ENCODE measurements at places on chromosomes 3 and 15.

- no peak for DNase-seq
Measured at GRCh38 chr15:75030023-75030413, 6.6 kb downstream of the PPCDC start.

GRCh38 chr3:78112291-78113010 is 1072.6 kb downstream of the ROBO2 start:
- DNase-seq: no peak

GRCh38 chr3:59313365-59313764 is 263.5 kb upstream of the CFAP20DC start:
- peak; percentile 19 for DNase-seq

- DNase-seq: no peak
Measured at GRCh38 chr3:150556792-150557191, 10.2 kb downstream of the EIF2A start.

DNA sequence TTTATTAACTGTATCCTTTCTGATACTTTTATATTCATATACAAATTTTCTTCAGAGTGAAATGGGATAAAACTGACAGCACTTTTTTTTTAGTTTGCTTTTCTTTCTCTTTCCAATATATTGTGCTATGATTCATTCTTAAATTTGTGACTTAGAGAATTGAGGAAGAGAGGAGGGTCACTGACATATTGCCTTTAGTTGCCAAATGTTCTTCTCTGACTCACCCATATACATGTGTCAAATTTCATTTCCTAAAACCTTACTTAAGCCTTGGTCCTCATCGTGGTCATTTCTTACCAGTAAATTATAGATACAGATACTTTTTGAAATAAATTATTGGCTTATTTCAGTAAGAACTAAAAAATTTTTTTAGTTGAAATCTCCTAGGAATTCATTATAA is 53.9 kb downstream of the CLASP2 start:
- DNase-seq: no peak

DNA sequence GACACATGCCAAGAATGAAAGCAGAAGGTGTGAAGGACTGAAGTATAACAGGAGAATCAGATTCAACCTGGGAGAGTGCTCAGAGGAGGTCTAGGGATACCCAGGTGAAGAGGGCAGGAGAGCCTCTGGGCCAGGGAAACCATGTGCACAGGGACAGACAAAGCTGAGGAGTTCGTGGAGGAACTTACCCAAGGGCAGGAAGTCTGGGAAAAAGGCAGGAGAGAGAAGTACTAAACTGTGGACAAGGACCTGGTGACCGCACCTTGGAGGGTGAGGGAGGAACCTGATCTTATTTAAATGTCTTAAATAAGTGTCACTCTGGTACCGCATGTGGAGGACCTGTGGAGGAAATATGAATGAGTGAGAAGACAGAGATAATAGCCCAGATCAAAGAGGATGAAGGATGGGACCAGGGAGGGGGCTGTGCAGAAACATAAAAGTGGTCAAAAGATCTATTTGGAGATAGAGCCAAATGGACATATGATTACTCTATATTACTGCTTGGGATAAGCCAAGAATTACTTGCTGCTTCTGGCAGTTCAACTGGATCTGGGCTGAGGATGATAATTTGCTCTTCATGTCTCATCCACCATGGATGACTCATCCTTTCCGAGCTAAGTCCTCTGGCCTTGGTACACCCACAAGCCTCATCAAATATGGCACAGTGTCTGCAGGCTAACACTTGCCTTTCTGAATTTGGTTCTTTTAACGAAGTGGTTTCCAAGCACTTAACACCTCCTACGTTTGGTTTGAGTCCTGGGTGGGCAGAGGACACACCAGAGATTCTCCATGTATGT is 116.9 kb upstream of the NMNAT3 start:
- no peak for DNase-seq

DNA sequence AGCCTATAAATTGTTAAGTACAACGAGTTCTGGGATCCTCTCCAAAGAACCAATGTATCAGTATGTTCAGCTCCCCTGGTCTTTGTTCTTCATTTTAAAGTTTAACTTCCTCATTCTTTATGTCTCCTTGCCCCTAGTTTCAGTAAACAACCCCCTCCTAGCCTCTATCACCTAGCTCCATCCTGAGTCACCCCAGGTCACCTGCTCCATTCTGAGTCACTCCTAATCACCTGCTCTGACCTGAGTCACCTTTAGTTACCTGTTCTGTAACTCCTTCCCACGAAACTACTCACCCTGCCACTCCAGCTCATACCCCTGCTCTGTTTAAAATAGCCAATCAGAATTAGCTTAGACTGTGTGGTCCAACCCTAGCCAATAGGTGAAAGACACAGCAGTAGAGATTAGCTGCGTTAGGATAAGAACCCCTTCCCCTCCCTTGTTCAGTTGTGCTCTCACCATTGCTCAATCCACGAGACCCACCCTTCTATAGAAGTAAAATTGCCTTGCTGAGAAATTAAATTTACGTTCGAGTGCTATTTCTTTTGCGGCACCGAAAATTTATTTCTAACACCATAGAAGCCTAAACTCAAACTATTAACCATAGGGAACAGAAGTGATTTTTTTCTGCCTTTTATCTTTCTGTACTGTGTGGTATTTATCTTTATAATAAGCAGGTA is 245.0 kb upstream of the ADAMTS9 start:
- DNase-seq: no peak

GRCh38 chr3:150132101-150132749 is 161.5 kb upstream of the PFN2 start:
- DNase-seq: no peak

GRCh38 chr3:56672-57071 is 139.9 kb upstream of the CHL1 start:
- no peak for DNase-seq

DNA sequence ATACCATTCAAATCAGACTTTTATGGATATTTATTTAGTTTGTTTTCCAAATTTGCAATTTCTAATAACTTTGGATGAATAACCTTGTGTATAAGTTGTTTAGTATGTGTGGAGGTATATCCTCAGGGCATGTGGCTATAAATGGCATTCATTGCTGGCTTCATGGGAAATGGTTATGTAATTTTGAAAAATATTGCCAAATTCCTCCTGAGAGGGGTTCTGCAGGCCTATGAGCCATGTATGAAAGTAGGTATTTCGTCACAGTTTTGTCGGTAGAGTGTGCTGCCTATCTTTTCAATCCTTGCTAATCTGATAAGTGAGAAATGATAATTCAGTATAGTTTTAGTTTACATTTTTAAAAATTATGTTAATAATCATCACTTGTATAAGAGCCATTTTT is 256.4 kb upstream of the ZNF385D start:
- no peak for DNase-seq

- DNase-seq: no peak
Measured at GRCh38 chr15:65421360-65422215, 1.2 kb downstream of the IGDCC4 start.

- no peak for DNase-seq
Measured at GRCh38 chr15:38530113-38530512, 34.5 kb downstream of the RASGRP1 start.

- DNase-seq: no peak
Measured at GRCh38 chr15:77225646-77226045, 154.7 kb upstream of the TSPAN3 start.

- no peak for DNase-seq
Measured at GRCh38 chr3:102189956-102190723, 244.7 kb upstream of the ZPLD1 start.

GRCh38 chr15:31292391-31293015 is 34.1 kb upstream of the KLF13 start:
- no peak for DNase-seq

- no peak for DNase-seq
Measured at GRCh38 chr15:68061602-68062001, 7.5 kb downstream of the PIAS1 start.

DNA sequence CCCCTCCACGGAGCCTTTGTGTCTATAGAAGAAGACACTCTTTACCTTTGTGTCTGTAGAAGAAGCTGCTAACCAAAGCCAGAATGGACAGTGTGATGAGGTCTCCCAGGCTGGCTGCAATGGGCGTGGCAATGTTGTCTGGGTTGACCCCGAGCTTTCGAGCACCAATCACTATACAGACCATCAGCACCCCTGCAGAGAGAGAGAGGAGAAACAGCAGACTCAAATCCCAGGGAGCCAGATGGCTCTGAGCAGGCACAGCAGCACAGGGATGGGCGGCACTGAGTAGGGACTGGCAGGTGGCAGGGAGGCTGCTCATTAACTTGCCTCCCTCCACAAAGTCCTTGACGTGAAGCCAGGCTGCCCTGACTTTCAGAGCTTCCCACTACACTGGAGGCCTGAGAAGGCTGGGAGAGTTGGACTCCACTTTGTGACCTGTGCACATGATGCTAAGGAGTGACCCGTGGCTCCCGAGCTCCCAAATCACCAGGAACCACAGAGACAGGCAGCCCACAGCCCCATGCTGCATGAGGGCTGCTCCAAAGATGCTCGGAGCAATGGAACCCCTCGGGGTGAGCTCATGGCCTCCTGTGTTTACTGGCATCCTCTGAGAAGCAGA is 53.9 kb downstream of the ROPN1B start:
- no peak for DNase-seq

DNA sequence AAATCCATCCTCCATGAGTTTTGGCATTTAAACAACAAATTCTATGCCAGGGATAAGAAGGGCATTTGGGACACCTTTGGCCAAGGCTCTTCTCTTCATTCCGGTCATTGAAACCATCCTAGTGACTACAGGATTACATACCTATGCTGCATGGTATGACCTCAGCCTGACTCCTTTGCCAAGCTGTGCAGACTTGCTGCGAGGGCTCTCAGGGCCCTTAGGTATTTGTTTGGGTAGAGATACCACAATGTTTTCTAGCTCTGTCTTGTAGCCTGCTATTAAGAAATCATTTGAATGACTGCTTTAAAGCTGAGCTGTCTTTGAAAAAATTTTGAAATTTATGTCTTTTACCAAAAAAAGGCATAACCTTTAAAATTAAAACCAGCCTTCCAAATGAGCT is 749.8 kb upstream of the SGO1 start:
- no peak for DNase-seq

- DNase-seq: peak; percentile 61
Measured at GRCh38 chr3:45226206-45226915, at the start of gene TMEM158. Gene TMEM158 (minus strand): TSS chr3:45226287. CDS start chr3:45226027, 260 bp downstream.

- DNase-seq: no peak
Measured at GRCh38 chr3:31384117-31384516, 148.6 kb upstream of the STT3B start.

DNA sequence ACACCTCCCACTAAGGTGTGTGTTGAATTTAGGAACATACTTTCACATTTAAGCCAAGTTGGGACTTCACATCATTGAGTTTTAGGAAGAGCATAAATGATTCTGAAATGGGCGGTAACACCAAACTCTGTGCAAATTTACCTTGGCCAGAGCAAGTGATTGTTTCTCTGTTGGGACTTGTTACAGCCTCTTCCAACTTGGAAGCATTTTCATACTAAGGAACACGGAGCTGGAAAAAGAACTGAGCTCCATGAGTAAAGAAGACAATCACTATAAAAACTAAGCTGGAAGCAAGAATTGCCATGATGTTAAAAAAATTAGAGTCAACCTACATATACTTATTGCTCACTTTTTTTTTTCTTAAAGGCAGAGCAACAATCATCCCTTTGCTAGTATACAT is 371.3 kb downstream of the ERC2 start:
- no peak for DNase-seq

GRCh38 chr3:48271763-48272498 is 31.0 kb downstream of the ZNF589 start:
- no peak for DNase-seq

Measured in activated CD4-positive, alpha-beta T cell treated with anti-CD3 and anti-CD28 coated beads, Interleukin-2, amount 50 U/mL, for 1 hour (primary cell).